Aorta (tissue), 5 donors: ENCODE measurements at places on chromosomes 11 and 22. TPM values are rescaled to one million over a fixed set of nuclear protein-coding genes. Genes with fewer than 3 reads are reported as not detected.

FOLR2 gene
- total RNA-seq: 85.2 TPM

OR5A1 gene
- total RNA-seq: not detected

ANO5 gene
- total RNA-seq: 2.5 TPM

- no peak for DNase-seq
These were observed 2.1 kb downstream of the ARHGEF12 start for GRCh38 chr11:120338107-120338933.

DNA sequence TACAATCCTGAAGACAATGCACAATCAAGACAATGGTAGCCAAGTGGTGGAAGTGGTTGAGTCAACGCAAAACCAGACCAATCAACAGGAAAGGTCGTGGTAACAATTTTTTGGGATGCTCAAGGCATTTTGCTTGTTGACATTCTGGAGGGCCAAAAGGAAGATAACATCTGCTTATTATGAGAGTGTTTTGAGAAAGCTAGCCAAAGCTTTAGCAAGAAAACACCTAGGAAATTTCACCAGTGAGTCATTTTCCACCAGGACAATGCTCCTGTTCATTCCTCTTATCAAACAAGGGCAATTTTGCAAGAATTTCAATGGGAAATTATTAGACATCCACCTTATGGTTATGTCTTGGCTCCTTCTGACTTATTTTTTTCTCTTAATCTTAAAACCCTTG, 1932.2 kb upstream of the RAG2 start:
- no peak for DNase-seq

- no peak for DNase-seq
These were observed 342 bp downstream of the EFCAB6 start for GRCh38 chr22:43811777-43812148.

GRCh38 chr11:75239531-75240290, 863 bp upstream of the TPBGL start:
- no peak for DNase-seq

DNA sequence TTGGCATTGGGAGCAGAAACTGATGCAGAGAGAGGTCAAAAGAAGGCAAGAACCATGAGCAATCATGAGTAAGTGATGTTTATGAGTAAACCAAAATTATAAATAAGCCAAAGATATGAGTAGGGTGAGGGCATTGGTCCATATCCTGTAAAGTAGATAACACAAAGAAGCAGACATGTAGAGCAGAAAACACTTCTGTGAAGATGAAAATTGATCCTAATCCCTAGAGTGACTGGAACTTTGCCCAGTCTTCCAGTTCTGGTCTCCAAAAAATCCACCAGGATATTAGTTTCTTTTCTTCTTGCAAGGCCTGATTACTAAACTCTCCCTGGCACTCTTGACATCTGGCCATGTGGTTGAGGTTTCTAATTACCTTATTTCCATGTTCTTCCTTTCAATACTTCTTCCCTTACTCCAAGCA, 13.7 kb upstream of the DRD2 start:
- no peak for DNase-seq

- DNase-seq: peak; percentile 60
These were observed 1.1 kb downstream of the FXYD2 start for GRCh38 chr11:117823294-117823945.

DNA sequence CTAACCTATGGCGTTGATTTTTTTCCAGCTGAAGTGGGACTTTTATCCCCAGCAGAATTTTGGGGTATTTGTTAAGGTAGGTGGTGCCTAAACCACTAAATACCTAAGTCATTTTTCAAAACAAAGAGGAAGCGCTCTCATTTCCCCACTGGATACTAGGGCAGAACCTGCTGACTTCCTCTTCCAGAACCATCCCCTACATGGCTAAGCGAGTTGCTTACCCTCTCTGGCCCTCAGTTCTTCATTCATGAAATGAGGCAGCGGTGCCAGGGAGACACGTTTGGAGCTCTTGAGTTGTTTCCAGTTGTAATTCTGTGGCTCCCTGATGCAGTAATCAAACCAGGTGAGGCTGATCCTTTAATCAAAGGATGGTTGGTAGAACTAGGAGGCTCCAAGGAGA, 10.0 kb upstream of the MTMR3 start:
- peak; percentile 51 for DNase-seq

- DNase-seq: peak; percentile 55
These were observed 9.9 kb downstream of the CCND1 start for GRCh38 chr11:69650832-69651344.

DNA sequence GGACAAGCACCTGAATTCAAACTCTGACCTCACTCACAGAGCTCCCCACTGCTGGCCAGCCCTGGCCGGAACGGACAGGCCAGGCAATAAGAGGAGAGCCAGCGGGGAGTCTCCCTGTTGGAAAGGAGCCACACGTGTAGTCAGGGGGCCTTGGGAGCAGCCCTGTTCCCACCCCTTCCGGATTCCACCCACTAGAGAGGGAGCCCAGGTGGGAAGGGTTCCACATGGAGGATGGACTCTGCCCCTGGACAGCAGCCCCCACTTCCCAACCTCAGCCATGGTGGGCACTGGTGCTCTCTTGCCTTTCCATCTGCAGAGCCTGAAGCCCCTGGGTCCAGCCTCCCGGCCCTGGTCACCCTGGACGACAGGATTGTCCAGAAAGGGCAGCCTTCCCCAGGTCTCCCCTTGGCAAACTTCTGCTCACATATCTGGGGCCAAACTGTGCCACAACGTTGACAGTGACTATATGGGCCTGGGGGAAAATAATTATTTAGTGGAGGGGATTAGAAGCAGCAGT, 7.5 kb upstream of the APOBEC3A start:
- peak; percentile 29 for DNase-seq

GRCh38 chr22:37746366-37747079, 49.7 kb downstream of the TRIOBP start:
- DNase-seq: no peak

- no peak for DNase-seq
These were observed 15.1 kb upstream of the ATXN10 start for GRCh38 chr22:45656577-45656976.

DNA sequence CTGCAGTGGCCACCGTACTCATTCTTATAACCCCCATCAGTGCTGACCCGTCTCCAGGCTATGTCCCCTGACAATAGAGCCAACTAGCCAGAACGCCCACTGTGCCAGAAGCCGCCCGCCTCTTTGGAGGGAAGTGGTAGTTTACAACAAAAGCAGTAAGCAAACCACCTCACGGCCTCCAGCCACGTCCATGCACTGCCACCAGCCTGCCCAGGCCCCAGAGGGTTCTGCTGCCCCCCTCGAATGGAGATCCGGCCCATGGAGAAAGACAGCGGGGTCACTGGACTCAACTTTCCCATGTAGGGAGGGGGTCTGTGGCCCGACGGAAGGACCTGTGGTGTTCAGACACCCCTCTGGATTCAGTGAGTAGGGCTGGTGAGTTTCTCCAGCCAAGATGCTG, 340.3 kb downstream of the CTTN start:
- no peak for DNase-seq

GRCh38 chr11:89163686-89164085, 14.0 kb upstream of the TYR start:
- no peak for DNase-seq

GRCh38 chr11:113505541-113506375, 30.6 kb upstream of the DRD2 start:
- DNase-seq: no peak
